Activated T-helper 2 cell treated with anti-CD3 and anti-CD28 coated beads, Interferon-gamma antibody, Interleukin-2, Interleukin-4, amounts not matched to agents 10 μg/mL and 5 μg/mL and 100 μg/mL, durations not matched to agents 14 hours and 24 hours and 36 hours (primary cell): ENCODE measurements at places on chromosomes 11 and 22. TPM values are rescaled to one million over a fixed set of nuclear protein-coding genes. Genes with fewer than 3 reads are reported as not detected.
A peak's percentile ranks its signal among the peaks of the same experiment; 100 is the strongest.

UFD1 gene
- total RNA-seq = 103 and 110 TPM in 2 replicates

GGTLC3 gene
- total RNA-seq = not detected in 2 replicates

GALNT18 gene
- 5.0 and 5.5 TPM in 2 replicates for total RNA-seq

CLDN5 gene
- 1.2 and 1.5 TPM in 2 replicates for total RNA-seq

NXPE4 gene
- total RNA-seq = not detected in 2 replicates

ANKK1 gene
- 0.11 TPM in 1 of 2 replicates, not detected in the other for total RNA-seq

GGT1 gene
- total RNA-seq = 46.2 and 47.0 TPM in 2 replicates

HOATZ gene
- total RNA-seq = not detected in 2 replicates

GRCh38 chr22:43164636-43165035 is 13.3 kb downstream of the TSPO start:
- no peaks in the 10 kb centered on the region for H3K27me3 ChIP-seq
- H3K36me3 ChIP-seq = peaks cover 17% of the 10 kb centered on the region
- no peaks in the 10 kb centered on the region for H3K4me1 ChIP-seq
- H3K27ac ChIP-seq = no peak overlapping the region

- peaks cover 6% of the 10 kb centered on the region for H3K4me1 ChIP-seq
- no peak for DNase-seq
- no peak overlapping the region for H3K27ac ChIP-seq
- no peaks in the 10 kb centered on the region for H3K36me3 ChIP-seq
These were observed 25.1 kb upstream of the SCGB1A1 start for GRCh38 chr11:62393735-62394134.

- peaks cover 48% of the 10 kb centered on the region for H3K27me3 ChIP-seq
- H3K36me3 ChIP-seq = no peaks in the 10 kb centered on the region
- peaks cover 30% of the 10 kb centered on the region for H3K4me1 ChIP-seq
These were observed 942 bp upstream of the TSPAN18 start for GRCh38 chr11:44725757-44726282.

GRCh38 chr11:19466314-19466713 is 225.6 kb upstream of the E2F8 start:
- H3K36me3 ChIP-seq = no peaks in the 10 kb centered on the region
- peaks cover 9% of the 10 kb centered on the region for H3K27me3 ChIP-seq
- no peaks in the 10 kb centered on the region for H3K4me1 ChIP-seq
- no peak overlapping the region for H3K4me3 ChIP-seq
- no peak overlapping the region for H3K27ac ChIP-seq

DNA sequence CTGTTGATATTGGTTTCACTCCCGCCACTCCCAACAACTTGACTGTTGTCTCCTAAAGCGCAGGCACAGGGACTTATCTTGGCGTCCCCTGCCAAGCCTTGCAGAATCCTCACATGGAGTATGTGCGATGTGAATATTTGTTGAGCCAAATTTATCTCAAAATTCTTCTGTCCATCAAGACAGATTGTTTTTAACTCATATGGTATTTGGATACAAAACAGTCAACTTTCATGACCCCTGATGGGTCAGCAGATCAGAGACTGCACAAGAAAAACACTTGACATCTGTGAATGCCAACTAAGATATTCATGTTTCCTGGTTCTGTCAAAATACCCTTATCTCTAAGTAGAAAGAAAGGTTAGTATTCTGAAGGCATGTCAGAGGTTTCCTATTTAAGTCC is 221.7 kb upstream of the BLID start:
- no peak for DNase-seq
- H3K4me1 ChIP-seq = no peaks in the 10 kb centered on the region
- H3K4me3 ChIP-seq = no peak overlapping the region
- H3K27me3 ChIP-seq = no peaks in the 10 kb centered on the region

- H3K27me3 ChIP-seq = no peaks in the 10 kb centered on the region
- H3K4me1 ChIP-seq = no peaks in the 10 kb centered on the region
- no peaks in the 10 kb centered on the region for H3K36me3 ChIP-seq
- DNase-seq = no peak
- H3K4me3 ChIP-seq = no peak overlapping the region
- H3K27ac ChIP-seq = no peak overlapping the region
These were observed 19.9 kb downstream of the SLC25A18 start for GRCh38 chr22:17583151-17583550.

GRCh38 chr11:73240190-73240781 is 22.2 kb downstream of the P2RY2 start:
- DNase-seq = no peak
- peaks cover 11% of the 10 kb centered on the region for H3K27me3 ChIP-seq
- H3K36me3 ChIP-seq = no peaks in the 10 kb centered on the region

- no peak overlapping the region for H3K4me3 ChIP-seq
- H3K27me3 ChIP-seq = no peaks in the 10 kb centered on the region
- H3K27ac ChIP-seq = no peak overlapping the region
- no peak for DNase-seq
- H3K4me1 ChIP-seq = peaks cover 2% of the 10 kb centered on the region
These were observed 22.2 kb upstream of the IL18BP start for GRCh38 chr11:71976551-71976950.

GRCh38 chr22:45861259-45861658 is 115.7 kb downstream of the WNT7B start:
- H3K36me3 ChIP-seq = no peaks in the 10 kb centered on the region
- H3K27me3 ChIP-seq = peaks cover 27% of the 10 kb centered on the region
- no peak for DNase-seq
- no peak overlapping the region for H3K27ac ChIP-seq

GRCh38 chr11:18347471-18348125 is 25.2 kb downstream of the GTF2H1 start:
- H3K27me3 ChIP-seq = no peaks in the 10 kb centered on the region
- H3K27ac ChIP-seq = no peak overlapping the region
- peaks cover 56% of the 10 kb centered on the region for H3K36me3 ChIP-seq
- no peak for DNase-seq
- H3K4me1 ChIP-seq = peaks cover 2% of the 10 kb centered on the region
- H3K4me3 ChIP-seq = no peak overlapping the region

GRCh38 chr11:68312780-68313573 is 586 bp downstream of the LRP5 start:
- peak overlapping the region; percentile 84 for H3K4me3 ChIP-seq
- peaks cover 25% of the 10 kb centered on the region for H3K4me1 ChIP-seq
- no peak overlapping the region for H3K27ac ChIP-seq
- H3K27me3 ChIP-seq = peaks cover 26% of the 10 kb centered on the region

GRCh38 chr22:29224859-29225410 is 19.2 kb downstream of the EMID1 start:
- H3K4me1 ChIP-seq = no peaks in the 10 kb centered on the region
- H3K27ac ChIP-seq = no peak overlapping the region
- H3K4me3 ChIP-seq = no peak overlapping the region
- no peaks in the 10 kb centered on the region for H3K27me3 ChIP-seq

GRCh38 chr11:10162222-10162621 is 131.8 kb downstream of the SBF2 start:
- H3K4me1 ChIP-seq = no peaks in the 10 kb centered on the region
- no peak overlapping the region for H3K27ac ChIP-seq
- DNase-seq = no peak
- H3K27me3 ChIP-seq = no peaks in the 10 kb centered on the region

GRCh38 chr22:46053563-46054090 is 76.7 kb upstream of the WNT7B start:
- DNase-seq = peak; percentile 37
- H3K4me1 ChIP-seq = peaks cover 33% of the 10 kb centered on the region
- no peaks in the 10 kb centered on the region for H3K27me3 ChIP-seq

DNA sequence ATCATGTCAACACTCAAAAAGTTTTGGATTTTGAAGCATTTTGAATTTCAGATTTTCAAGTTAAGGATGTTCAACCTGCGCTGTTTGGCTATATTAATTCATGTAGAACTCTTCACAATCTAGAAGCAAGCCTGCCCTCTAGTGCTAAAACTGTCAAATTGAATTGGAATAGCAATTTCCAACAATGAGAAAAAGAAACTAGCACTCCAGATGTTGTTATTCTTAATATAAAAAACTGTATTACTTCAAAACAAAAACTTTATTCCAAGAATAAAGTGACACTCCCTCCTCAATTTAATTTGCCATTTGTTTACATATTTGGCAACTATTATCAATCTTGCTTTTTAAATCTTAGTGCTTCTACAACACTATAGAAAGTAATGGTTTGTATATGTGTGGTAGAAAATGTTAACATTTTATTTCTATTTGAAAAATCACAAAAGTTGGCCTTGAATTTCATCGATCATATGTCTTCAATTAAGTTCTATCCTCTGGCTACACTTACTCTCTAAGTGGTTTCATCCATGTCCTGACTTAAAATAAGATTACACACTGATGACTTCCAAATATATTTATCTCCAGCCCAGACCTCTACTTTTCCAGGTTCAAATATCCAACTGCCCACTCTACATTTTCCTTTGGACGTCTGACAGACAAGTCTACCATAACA is 36.6 kb downstream of the DCUN1D5 start:
- no peak for DNase-seq
- no peak overlapping the region for H3K4me3 ChIP-seq
- peaks cover 3% of the 10 kb centered on the region for H3K4me1 ChIP-seq
- peaks cover 9% of the 10 kb centered on the region for H3K36me3 ChIP-seq
- no peak overlapping the region for H3K27ac ChIP-seq

- peaks cover 20% of the 10 kb centered on the region for H3K36me3 ChIP-seq
- H3K4me3 ChIP-seq = no peak overlapping the region
- no peaks in the 10 kb centered on the region for H3K27me3 ChIP-seq
These were observed 38.1 kb downstream of the LARGE2 start for GRCh38 chr11:45960387-45961095.

DNA sequence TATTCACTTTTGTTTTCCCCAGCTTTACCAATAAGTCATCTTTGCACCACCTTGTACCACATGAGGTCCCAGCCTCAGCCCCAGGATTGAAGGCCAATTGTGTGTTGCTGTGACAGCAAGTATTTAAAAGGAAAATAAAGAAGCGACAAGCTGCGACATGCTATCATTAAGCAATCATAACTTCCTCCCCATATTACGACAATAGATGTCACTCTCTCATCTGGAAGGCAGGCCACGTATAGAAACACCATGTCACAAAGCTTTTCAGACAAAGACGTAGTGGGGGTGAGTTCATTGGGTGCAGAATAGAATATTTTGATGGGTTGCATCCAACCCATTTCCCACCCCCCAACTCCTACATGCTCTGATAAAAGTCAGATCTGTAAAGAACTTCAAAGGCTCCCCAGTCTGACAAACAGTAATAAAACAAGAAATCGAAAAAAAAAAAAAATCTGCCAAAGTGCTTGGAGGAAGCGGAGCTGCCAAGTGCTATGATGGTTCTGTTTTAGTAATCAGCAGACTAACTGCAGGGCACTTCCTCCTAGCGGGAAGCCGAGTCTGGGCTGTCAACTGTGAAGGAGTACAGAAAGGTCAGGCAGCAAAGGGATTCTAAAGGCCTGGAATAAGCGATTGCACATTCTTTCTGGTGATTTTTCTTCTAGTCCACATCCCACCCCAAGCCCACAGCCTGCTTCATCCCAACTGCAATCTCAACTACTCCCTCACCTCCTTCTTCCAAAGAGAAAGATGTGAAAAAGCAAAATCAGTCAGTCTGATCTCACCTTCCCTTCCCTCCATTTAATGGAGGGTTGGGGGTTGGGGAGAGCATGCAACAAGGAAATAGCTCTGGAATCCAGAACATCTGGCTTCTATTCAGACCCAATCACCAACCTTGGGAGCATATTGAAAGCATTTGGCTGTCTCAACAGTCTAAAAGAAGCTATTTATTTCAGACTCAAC is 131.4 kb upstream of the UBASH3B start:
- H3K27ac ChIP-seq = no peak overlapping the region
- no peak overlapping the region for H3K4me3 ChIP-seq
- DNase-seq = no peak
- H3K36me3 ChIP-seq = no peaks in the 10 kb centered on the region
- H3K4me1 ChIP-seq = no peaks in the 10 kb centered on the region
- peaks cover 14% of the 10 kb centered on the region for H3K27me3 ChIP-seq

GRCh38 chr22:24401931-24402367 is 25.4 kb upstream of the ADORA2A start:
- no peaks in the 10 kb centered on the region for H3K27me3 ChIP-seq
- H3K27ac ChIP-seq = peak overlapping the region; percentile 36
- H3K36me3 ChIP-seq = peaks cover 44% of the 10 kb centered on the region
- no peak for DNase-seq
- peaks cover 45% of the 10 kb centered on the region for H3K4me1 ChIP-seq
- no peak overlapping the region for H3K4me3 ChIP-seq

- no peaks in the 10 kb centered on the region for H3K4me1 ChIP-seq
- H3K4me3 ChIP-seq = no peak overlapping the region
- no peaks in the 10 kb centered on the region for H3K36me3 ChIP-seq
- peaks cover 37% of the 10 kb centered on the region for H3K27me3 ChIP-seq
- no peak overlapping the region for H3K27ac ChIP-seq
These were observed 23.4 kb upstream of the CLMP start for GRCh38 chr11:123218451-123218850.

- no peak for DNase-seq
- H3K27me3 ChIP-seq = no peaks in the 10 kb centered on the region
- H3K4me1 ChIP-seq = no peaks in the 10 kb centered on the region
- H3K27ac ChIP-seq = no peak overlapping the region
- no peaks in the 10 kb centered on the region for H3K36me3 ChIP-seq
- H3K4me3 ChIP-seq = no peak overlapping the region
These were observed 161.5 kb upstream of the ISX start for GRCh38 chr22:34904486-34904885.

- peaks cover 12% of the 10 kb centered on the region for H3K27me3 ChIP-seq
- no peak overlapping the region for H3K27ac ChIP-seq
- no peak overlapping the region for H3K4me3 ChIP-seq
- DNase-seq = no peak
- peaks cover 38% of the 10 kb centered on the region for H3K4me1 ChIP-seq
These were observed 28.9 kb upstream of the TMEM86A start for GRCh38 chr11:18669711-18670110.

GRCh38 chr11:24645563-24645962 is 148.7 kb downstream of the LUZP2 start:
- no peaks in the 10 kb centered on the region for H3K36me3 ChIP-seq
- H3K4me3 ChIP-seq = no peak overlapping the region
- no peaks in the 10 kb centered on the region for H3K27me3 ChIP-seq
- DNase-seq = no peak

DNA sequence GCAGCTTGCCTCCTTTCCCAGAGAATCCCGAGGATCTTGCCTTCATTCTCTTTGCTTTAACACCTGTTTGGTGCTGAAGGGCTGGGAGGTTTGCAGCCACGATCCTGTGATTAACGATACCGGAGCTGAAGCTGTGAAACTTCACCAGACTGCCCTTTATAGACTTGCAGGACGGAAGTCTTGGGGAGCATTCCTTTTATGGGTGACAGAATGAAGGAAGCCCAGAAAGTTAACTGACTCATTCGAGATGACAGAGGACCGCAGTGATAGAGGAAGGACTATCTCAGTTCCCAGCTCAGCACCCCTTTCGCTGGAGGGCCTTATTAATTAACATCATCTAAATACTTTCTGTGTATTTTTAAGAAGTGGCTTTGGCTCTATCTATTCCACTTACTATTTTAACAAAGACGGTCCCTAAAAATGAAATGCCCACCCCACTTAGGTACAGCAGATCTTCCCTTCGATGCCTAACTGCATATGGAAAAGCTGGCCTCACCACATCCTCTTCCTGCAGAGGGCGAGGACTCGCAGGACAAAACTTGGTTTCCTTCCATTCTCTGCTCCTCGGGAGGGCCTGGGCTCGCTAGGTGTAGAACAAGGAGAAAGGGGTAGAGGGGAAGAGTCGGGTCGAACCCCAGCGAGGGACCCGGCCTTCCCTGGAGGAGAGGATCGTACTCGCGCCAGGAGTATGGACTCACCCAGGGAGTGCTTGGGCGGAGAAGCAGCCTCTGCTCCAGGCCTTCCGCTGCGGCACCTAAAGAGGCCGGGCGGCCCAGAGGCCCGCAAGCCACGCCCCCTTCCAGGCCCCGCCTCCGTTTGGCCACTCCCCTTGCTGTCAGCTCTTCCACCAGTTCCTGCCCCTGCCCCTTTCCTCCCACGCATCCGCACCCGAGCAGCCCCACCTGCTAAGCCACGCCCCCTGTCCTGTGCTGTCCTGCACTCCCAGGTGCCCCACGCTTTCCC is 30.7 kb upstream of the USP47 start:
- H3K4me3 ChIP-seq = no peak overlapping the region
- no peaks in the 10 kb centered on the region for H3K36me3 ChIP-seq

GRCh38 chr11:75722669-75723042 is 5.0 kb downstream of the MOGAT2 start:
- no peak overlapping the region for H3K4me3 ChIP-seq
- H3K4me1 ChIP-seq = no peaks in the 10 kb centered on the region
- no peaks in the 10 kb centered on the region for H3K27me3 ChIP-seq
- DNase-seq = no peak
- no peak overlapping the region for H3K27ac ChIP-seq
